ENCODE measurements at places on chromosomes 16 and 17. TPM values are rescaled to one million over a fixed set of nuclear protein-coding genes. Genes with fewer than 3 reads are reported as not detected.

DNA sequence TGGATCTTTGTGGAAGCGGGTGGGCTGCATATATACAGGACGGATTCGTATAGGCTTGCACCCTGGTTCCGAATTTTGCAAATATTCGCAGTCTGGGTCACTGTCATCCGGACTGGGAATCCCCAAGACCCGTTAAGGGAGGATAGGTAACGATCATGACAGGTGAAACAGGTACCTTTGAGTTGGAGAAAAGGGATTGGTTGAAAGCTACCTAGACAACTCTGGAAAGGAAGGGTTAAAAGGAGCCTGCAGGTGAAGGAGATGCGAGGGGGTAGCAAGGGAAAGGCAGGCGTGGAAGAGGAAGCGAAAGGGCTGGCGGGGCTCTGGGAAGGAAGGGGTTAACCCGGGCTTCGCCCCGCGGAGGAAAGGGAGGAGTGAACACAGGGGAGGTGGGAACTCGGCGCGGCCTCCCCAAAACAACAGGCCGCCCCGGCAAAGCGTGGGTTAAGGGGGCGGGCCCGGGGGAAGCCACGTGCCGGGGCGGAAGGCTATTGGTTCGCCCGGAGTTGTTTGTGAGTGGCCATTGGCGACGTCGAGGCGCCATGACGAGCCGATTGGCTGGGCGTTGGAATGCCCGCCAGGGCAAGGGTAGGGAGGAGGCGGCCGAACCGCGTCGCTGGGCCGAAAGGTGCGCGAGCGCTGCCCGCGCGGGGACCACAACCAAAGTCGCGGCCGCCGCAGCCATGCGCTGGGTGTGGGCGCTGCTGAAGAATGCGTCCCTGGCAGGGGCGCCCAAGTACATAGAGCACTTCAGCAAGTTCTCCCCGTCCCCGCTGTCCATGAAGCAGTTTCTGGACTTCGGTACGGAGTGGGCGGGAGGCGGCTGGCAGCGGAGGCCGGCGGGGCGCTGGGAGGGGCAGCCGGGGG lies at the start of gene PDK2:
Gene PDK2 (plus strand): TSS at position 599 of the 867 bp plus-strand sequence. CDS start 85 bp downstream, at position 684.
- DNase-seq: peak; percentile 93

DNA sequence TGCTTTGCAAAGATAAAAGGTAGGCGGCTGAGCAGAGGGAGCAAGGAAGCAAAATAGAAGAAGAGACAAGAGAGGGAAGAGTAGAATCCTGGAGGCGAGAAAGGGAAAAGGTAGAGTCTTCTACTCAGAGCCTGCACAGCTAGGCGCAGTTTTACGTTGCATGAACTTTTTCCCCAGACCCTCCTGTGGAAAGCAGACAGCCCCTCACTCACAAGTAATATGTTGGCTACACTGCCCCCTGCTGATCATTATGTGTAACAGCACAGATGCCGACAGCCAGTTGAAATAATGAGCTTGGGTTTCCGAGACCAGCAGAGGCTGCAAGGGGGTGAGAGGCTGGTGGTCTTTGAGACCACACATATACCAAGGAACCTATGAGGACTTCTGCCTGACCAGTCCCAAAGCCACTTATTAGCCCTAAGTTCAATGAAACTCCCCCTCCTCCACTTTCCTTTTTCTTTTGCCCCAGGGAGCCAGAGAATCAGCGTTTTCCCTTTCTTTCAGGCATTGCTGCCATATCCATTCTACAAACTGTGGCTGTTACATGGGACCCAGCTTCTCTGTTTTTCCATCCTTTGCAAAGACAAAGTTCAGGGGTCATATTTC lies 22.5 kb upstream of the CMTR2 start:
- peak; percentile 62 for DNase-seq

DNA sequence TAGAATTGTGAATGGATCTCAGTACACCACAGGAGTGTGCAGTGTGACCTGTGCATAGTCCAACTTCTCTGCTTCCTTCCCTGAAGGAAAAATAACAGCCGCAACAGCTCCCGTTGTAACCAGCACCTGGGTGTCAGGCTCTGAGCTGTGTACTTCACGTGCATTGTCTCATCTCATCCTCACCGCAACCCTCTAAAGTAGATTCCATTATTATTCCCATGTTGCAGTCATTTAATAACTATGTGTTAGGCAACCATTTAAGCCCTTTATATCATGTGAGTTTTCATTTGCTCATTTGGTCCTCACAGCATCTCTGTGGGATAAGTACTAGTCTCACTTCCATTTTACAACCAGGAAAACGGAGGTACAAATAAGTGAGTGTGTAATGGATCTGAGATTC lies 247.0 kb upstream of the MAF start:
- DNase-seq: no peak

- DNase-seq: no peak
Observed at GRCh38 chr17:76515274-76515949, 14.2 kb upstream of the RHBDF2 start.

DNA sequence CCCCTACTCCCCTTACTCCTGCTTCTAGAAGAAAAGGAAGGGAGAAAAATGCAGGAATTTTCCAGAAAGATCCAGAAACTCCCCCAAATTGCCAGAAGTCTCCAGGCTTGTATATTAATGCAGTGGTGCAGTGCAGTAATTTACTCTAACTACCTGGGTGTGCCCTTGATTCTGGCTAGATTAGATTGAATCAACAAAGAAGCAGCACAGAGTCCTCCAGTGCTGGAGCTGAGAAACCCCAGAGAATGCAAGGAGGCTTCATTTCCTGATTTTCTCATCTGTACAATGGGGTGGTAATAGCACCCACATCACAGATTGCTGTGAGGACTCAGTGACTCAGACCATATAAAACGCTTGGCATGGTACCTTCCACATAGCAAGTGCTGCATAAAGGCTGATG lies 247.3 kb upstream of the RPL38 start:
- DNase-seq: no peak

DNA sequence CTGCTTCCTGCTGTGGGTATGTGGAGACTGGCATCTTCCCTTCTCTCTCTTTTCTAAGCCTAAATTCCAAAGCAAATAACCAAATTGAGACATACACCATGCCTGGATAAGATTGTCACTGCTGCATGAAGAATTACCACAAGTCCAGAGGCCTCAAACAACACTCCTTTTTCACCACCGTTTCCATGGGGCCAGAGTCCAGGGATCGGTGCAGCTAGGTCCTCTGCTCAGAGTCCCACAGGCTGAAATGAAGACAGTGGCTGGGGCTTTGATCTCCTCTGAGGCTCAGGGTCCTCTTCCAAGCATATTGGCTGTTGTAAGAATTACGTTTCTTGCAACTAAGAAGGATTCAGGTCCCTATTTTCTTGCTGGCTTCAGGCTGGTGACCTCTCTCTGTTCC lies 130.4 kb downstream of the SLC39A11 start:
- DNase-seq: no peak

DNA sequence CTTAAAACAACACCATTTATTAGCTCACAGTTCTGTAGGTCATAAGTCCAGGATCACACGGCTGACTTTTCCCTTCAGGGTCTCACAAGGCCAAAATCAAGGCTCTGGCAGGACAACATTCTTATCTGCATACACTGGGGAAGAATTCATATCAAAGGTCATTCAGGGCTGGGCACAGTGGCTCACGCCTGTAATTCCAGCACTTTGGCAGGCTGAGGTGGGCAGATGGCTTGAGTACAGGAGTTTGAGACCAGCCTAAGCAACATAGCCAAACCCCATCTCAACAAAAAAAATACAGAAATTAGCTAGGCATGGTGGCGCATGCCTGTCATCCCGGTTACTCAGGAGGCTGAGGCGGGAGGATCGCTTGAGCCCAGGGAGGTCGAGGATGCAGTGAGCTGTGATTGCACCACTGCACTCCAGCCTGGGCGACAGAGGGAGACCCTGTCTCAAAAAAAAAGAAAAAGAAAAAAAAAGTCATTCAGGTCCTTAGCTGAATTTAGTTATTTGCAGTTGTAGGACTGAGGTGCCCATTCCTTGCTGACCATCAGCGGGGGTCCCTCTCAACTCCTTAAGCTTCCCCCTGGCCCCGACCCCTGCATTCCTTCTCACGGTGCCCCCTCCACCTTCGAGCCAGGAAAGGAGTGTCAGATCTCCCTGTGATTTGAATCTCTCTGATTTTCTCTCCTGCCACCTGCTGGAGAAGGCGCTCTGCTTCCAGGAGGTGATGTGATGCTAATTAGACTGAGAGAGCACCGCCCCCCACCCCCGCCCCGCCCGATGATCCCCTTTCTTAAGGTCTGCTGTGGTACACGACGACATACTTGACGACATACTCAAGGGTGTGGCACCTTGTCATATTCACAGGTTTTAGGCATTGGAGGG lies 91.8 kb upstream of the CLEC18A start:
- DNase-seq: no peak

- no peak for DNase-seq
Observed at GRCh38 chr17:75570034-75570676, 17.4 kb upstream of the MYO15B start.

DNA sequence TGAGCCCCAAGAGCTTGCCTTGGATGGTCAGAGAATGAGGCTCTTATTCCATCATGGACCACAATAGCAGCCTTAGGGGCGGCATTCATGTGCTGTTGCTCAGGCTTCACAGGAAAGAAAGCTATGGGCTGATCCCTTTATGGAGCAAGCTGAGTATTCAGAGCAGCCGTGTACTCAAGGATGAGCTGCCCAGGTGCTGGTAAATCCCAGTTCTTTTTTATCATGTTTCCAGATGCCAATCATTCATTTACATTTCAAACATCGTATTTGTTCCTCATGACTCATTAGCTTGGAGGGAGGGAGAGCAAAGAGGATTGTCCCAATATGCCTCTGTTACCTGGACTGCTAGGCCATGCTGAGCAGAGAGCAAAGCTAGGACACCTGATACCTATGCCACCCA lies 475.7 kb downstream of the SHISA9 start:
- no peak for DNase-seq

DNA sequence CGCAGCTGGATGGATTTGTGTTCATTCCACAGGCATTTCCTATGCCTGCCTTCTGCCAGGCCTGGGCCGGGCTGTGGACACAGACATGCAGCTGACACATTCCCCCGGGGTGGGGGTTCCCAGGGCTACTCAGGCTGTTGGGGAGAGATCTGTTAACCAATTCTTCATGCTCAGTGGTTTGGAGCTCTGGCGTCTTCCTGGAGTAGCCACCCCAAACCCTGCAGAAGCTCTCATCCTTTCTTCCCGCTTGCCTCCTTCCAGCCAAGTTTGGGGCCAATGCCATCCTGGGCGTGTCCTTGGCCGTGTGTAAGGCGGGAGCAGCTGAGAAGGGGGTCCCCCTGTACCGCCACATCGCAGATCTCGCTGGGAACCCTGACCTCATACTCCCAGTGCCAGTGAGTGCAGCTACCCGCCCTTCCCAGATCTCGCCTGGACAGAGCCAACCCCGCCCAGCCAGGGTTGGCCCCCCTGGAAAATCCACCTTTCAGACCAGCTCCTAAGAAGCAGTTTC lies 2.6 kb downstream of the ENO3 start:
- DNase-seq: peak; percentile 61

- no peak for DNase-seq
Observed at GRCh38 chr16:10561001-10561400, 19.4 kb downstream of the EMP2 start.

DNA sequence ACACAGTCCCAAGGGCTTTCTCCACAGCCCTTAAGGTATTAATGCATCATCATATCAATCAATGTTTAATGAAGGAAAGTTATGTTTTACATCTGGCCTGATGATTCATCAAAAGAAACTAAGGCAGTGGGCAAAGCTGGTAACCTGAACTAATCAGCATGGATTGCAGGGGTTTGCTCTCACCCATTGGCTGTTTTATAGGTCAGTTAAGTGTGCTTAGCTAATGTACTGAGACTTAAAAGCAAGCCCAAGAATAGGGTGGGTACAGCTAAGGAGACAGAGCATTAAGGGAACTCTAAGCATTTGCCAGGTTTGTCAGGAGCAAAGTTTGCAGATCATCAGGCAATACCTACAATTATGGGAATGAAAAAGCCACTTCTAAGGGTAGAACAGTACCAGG lies 1247.6 kb downstream of the CDH8 start:
- DNase-seq: no peak

DNA sequence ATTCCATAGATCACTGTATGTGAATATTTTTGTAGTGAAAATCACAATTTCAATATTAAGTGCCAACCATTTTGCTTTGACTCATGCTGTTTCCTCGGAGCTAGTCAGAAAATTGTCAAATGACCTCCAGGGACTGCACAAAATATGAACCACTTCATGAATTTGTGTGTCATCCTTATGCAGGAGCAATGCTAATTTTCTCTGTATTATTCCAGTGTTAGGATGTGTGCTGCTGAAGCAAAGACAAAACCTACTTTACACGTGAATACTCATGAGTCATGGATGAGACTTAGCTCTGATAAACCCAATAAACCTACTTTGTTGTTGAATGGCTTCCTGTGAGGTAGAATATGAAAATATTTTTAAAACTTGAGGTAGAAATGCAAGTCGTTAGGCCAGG lies 65.2 kb downstream of the SHCBP1 start:
- no peak for DNase-seq

- no peak for DNase-seq
Observed at GRCh38 chr16:89113661-89114060, 20.0 kb downstream of the ACSF3 start.

- no peak for DNase-seq
Observed at GRCh38 chr16:66292241-66292935, 74.1 kb upstream of the CDH5 start.

- peak; percentile 22 for DNase-seq
Observed at GRCh38 chr16:75660321-75660720, 12.7 kb downstream of the TERF2IP start.

DNA sequence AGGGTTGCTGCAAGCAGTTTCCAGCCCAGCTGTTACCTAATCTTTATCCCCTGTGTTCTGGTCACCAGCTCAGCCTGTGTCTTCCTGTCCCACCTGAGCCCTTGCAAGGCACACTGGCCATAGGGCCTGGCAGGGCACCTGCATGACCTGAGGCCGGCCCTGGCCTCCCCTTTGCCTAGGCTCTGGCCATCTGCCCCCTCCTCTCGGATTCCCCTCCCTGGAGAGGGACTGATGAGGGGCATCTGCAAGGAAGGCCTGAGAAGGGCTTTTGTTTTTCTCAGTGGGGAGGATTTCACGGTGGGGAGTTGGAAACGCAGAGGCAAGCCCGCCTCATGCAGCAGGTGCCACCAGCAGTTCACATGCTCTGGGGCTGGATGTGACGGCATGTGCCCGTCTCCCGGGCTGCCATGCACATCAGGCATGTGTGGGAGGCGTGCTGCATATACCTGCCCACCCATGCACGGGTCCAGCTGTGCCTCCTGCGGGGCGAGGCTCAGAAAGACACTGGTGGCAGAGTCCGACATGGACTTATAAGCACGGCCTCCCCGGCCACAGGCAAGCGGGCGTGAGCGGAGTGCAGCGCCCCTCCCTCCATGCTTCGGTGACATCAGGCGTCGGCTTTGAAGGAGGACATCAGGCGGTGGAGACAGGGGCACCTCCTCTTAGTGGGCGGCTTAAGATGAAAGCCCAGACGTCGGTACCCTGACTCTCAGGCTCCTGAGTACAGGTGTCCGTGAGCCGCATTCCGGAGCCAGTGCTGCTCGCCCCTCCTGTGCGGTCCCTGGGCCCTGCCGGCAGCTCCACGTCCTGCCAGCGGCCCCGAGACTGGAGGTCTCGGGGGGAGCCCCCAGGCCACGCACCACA lies 16.5 kb downstream of the ASPSCR1 start:
- DNase-seq: peak; percentile 22

- no peak for DNase-seq
Observed at GRCh38 chr17:63314761-63315160, 131.3 kb downstream of the CYB561 start.

Gene SEC14L5
- total RNA-seq: not detected

Gene HCFC1R1
- 18.9 TPM for total RNA-seq

Gene RIPOR1
- 10.8 TPM for total RNA-seq

Gene TPSD1
- total RNA-seq: not detected

Gene GNG13
- not detected for total RNA-seq

Gene PRAC2
- total RNA-seq: 0.56 TPM

Gene RND2
- total RNA-seq: 0.68 TPM

Gene GPR179
- total RNA-seq: not detected

Gene ZG16
- not detected for total RNA-seq

Gene TMEM238L
- total RNA-seq: not detected

Gene NPTX1
- not detected for total RNA-seq
